ENCODE measurements at places on chromosomes 11 and 22. TPM values are rescaled to one million over a fixed set of nuclear protein-coding genes. Genes with fewer than 3 reads are reported as not detected.
A peak's percentile ranks its signal among the peaks of the same experiment; 100 is the strongest.

Gene BEST1
- total RNA-seq: 0.48 TPM

Gene TREH
- total RNA-seq: not detected

DNA sequence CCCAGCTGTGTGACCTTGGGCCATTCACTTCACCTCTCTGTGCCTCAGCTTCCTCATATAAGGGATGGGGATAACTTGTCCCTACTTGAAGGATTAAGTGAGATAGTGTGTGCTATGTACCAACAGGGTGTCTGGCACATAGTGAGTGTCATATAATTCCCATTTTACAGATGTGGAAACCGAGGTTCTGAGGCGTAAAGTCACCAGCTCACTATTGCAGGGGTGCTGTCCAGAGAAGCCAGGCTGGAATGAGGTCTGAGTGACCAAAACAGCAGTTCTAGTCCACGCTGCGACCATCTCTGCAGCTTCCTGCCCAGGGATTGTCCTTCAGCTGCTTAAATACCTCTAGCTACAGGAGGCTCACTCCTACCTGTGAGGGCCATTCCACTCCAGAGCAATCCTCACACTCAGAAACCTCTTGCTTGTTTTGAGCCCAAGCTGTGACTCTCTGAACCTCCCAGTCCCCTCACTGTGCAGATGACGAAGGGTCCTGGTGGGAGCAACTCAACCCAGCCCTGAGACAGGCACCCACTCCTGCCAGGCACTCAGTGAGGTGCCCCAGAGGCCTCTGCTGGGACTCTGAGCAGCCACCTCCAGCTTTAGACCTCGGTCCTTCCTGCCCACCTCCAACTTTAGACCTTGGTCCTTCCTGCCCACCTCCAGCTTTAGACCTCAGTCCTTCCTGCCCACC, 5.8 kb downstream of the MB start:
- no peak for DNase-seq

DNA sequence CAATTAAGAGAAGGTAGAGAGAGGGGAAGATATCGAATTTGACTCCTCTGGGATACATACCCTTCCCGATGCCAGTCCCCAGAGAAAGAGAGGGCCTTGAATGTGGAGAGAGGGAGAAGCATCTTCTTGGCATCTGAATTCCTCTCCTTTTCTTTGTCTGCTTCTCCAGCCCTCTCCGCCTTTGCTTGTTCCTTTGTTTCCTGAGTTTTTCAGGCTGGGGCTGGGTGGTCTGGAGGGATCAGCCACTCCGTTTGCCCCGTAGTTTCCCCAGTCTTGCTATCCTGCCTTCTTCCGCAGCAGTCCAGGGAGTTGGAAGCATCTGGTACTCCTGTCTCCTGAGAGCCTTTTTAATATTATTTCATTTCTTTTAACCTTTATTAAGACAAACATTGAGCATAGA, 107.1 kb upstream of the CADM1 start:
- no peak for DNase-seq

- DNase-seq: no peak
Observed at GRCh38 chr11:70383664-70384565, 14.4 kb upstream of the CTTN start.

- no peak for DNase-seq
Observed at GRCh38 chr22:43308836-43309235, 34.3 kb downstream of the SCUBE1 start.

DNA sequence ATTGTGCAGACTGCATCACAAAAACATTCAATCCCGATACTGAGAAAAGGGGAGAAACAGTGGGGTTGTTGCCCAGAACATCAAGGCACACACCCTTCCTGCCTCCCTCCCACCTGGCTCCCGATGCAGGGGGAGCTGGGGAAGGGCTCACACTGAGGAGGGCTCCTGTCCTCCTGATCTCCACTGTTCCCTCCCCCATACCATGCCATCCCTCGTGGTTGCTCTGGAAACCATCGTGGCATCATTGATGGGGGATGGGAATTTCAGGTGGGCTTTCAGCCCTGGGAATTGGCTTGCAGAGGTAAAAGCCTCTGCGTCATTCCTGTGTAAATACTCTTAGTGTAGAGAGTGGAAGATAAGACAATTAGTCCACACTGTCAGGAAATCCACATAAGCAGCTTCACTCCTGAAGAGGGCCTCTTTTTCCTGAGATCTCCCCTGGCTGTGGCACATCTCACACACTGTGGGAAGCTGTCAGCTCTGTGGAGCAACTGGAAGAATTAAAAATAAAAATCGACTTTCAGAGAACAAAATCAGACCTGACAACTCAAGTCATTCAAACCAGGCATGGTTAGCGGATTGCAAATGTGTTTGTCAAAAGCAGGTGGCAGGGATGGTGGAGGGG, 176.0 kb downstream of the CHST1 start:
- DNase-seq: no peak

- peak; percentile 84 for DNase-seq
Observed at GRCh38 chr11:46367244-46367915, 14.1 kb upstream of the MDK start.

GRCh38 chr11:86793307-86793706, 7.0 kb upstream of the PRSS23 start:
- no peak for DNase-seq

Gene CNGA4
- not detected for total RNA-seq

Gene ZBTB16
- 9.7 TPM for total RNA-seq

DNA sequence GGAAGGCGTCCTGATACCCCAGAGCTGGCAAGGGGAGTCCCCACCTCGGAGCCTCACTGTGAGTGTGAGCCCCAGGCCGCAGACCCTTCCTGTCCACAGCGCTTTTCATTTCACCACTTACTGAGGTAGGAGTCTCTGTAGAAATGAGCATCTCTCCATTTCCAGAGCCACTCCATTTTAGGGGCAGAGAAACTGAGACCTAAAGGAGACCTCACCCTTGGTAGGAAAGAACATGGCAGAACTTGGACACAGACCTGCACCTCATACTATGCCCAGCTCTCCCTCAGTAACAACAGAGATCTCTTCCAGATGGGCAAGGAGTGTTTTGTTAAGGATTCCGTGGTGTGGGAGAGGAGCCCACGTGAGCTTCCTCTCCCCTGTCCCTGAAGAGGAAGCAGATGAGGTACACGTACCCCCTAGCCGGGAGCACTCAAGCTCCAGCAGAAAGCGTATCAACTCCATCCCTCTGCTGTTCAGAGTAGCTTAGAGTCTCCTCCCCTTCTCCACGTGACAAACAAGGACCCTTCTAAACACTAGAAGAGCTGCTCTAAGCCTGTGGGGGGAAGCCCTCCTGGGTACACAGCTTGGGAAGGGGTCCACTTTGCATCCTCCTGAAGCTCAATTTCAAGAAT, 532 bp upstream of the VSIG2 start:
- DNase-seq: no peak

Gene TMPRSS13
- total RNA-seq: 2.0 TPM

Gene ISX
- total RNA-seq: not detected

- DNase-seq: no peak
Observed at GRCh38 chr11:77259641-77260040, 41.8 kb downstream of the GDPD4 start.

DNA sequence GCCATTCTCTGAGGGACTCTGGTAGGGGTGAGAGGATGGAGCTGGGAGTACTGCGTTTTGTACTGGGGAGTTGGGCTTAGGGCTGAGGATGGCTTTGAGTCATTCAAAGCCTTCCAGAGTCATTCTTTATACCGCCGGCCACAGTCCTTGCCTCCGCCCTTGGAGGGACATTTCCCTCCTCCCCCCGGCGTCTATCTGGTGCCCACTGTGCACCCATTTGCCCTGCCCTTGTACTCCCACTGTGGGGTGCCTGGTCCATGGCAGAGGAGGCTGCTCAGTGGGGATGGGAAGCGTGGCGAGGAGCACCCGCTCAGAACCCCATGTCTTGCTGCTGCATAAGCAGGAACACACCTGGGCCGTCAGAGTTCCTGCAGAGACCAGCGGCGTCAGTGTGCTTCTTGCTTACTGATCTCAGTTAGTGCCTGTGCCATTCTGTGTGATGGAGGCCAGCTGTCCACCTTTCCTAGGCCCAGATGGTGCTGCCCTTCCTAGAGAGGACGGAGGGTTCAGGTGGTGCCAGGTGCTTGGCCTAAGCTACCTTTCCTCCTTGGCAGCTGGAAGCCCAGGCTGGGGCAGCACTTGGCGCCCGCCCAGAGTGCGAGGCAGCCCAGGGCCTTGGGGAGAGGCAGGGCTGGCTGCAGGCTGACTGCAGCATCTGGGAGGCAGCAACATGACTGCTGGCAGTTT, 23.3 kb upstream of the TMEM191C start:
- no peak for DNase-seq

Gene CRYBB2
- total RNA-seq: not detected

Gene LGALS12
- not detected for total RNA-seq

DNA sequence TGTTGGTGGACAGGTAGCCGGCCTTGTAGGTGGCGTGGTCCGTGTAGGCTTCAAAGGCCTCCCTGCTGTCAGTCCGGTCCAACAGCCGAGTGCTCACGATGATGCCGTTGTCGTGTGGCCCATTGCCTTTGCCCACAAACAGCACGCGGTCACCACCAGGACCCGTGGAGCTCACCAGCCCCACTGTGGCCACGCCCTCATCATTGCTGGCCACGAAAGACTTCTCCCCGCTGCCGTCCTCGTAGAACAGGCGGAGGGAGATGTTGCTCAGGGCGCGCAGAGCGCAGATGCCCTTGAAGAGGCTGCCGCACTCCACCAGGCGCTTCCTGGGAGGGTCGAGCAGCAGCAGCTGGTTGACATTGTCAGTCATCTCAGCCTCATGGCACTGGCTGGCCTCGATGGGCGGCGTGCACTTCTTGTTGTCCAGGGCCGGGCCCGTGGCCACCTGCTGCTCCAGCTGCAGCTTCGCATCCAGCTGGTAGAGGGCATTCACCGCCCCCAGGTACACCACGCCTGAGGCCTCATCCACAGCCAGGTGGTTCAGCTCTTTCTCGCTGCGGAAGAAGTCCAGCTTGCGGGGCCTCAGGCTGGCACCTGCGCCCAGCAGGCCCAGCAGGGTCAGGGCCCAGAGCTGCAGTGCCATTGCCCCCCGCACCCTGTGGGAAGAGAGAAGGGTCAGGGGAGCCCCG, 17.4 kb downstream of the PLXNB2 start:
- DNase-seq: no peak

DNA sequence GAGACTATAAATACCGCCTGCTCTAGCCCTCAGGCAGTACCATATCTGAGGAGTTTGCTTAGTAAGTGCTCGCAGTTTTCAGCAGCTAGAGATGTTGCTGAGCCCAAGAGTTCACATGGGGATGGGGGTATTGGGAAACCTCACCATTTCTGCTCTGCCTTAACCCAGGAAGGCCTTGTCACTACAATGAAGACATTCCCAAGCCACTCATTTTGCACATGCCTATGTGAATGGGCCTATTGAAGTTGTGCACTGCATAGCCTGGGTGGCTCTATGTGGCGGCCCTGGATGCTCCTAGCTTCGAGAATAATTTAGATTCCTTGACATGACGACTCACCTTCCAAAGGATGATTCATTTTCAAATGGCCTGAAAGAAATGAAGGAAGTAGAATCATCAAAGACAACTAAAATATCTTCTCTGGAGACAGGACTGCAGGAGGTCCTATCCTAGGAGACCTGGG, 163.4 kb downstream of the ADAMTS15 start:
- DNase-seq: no peak

Gene KCNK4
- total RNA-seq: not detected

Gene C11orf97
- total RNA-seq: not detected

Gene HEPHL1
- total RNA-seq: not detected

Gene OR8J3
- total RNA-seq: not detected

Gene OR4D5
- not detected for total RNA-seq

Gene GAB4
- not detected for total RNA-seq

GRCh38 chr11:130427581-130428315, 661 bp downstream of the ADAMTS8 start:
- no peak for DNase-seq

Gene CARS1
- total RNA-seq: 94.7 TPM

GRCh38 chr11:11747570-11747969, 94.2 kb upstream of the USP47 start:
- DNase-seq: no peak

GRCh38 chr11:41254966-41255365, 204.5 kb downstream of the LRRC4C start:
- no peak for DNase-seq

DNA sequence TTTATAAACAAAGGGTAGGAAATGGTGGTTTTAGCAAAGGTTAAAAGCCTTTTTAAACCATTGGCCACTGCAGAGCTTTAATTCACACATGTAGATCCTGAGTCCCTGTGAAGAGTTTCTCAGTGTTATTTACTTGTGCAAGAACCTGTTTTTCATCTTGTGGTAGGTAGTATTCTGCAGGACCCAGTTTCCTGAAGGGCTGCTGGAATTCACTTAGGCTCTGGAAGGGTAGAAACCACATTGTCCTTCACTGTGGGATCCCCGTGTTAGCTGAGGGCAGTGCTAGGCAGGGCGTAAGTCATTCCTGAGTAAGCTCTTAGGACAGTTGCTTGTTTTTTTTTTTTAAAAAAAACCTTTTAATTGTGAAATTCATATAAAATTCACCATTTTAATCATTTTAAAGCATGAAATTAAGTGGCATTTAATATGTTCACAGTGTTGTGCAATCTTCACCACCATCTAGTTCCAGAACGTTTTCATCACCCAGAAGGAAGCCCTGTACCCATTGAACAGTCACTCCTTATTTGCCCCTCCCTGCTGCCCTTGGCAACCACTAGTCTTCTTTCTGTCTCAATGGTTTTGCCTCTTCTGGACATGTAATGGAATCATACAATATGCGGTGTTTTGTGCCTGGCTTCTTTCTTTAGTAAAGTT, 77.7 kb downstream of the C22orf31 start:
- no peak for DNase-seq

- DNase-seq: no peak
Observed at GRCh38 chr11:102615077-102615893, 9.8 kb downstream of the MMP20 start.

Gene DEFB131B
- not detected for total RNA-seq

- no peak for DNase-seq
Observed at GRCh38 chr11:3158131-3158591, 6.9 kb downstream of the OSBPL5 start.

Measured in activated CD4-positive, alpha-beta memory T cell treated with anti-CD3 and anti-CD28 coated beads for 36 hours (primary cell).